Sigmoid colon (tissue), 7 donors: ENCODE measurements at places on chromosomes 13 and 19. TPM values are rescaled to one million over a fixed set of nuclear protein-coding genes. Genes with fewer than 3 reads are reported as not detected.

The VSTM1 gene
- total RNA-seq = not detected

The PRR22 gene
- total RNA-seq = 1.1 TPM

The HCN2 gene
- 0.55 TPM for total RNA-seq

The SLC10A2 gene
- total RNA-seq = not detected

The MEIS3 gene
- total RNA-seq = 19.4 TPM

The ADGRE3 gene
- total RNA-seq = not detected

The CKM gene
- total RNA-seq = 1.1 TPM

The CTU1 gene
- 7.1 TPM for total RNA-seq

The KLK4 gene
- not detected for total RNA-seq

The OR7C1 gene
- total RNA-seq = under 0.01 TPM

The CGB8 gene
- total RNA-seq = not detected

The ZNF536 gene
- total RNA-seq = 5.4 TPM

The ZSCAN5A gene
- total RNA-seq = 5.6 TPM

The ICAM3 gene
- 2.9 TPM for total RNA-seq

The HIPK4 gene
- total RNA-seq = 0.36 TPM

The RAB3A gene
- total RNA-seq = 2.2 TPM

The TTYH1 gene
- total RNA-seq = 5.4 TPM

The CATSPERD gene
- total RNA-seq = not detected

The SBK2 gene
- total RNA-seq = not detected

The CYP4F8 gene
- not detected for total RNA-seq

The GNG7 gene
- 2.6 TPM for total RNA-seq

The HS6ST3 gene
- total RNA-seq = 0.71 TPM

The ZNF527 gene
- total RNA-seq = 8.4 TPM

The FSD1 gene
- total RNA-seq = 1.5 TPM

The RASGRP4 gene
- 3.6 TPM for total RNA-seq

The OXGR1 gene
- not detected for total RNA-seq

The MYBPC2 gene
- total RNA-seq = not detected

The NDUFA3 gene
- 18.8 TPM for total RNA-seq

The IGFL1 gene
- not detected for total RNA-seq

The CNN1 gene
- total RNA-seq = 2,377 TPM

The ICAM4 gene
- not detected for total RNA-seq

The ZNF723 gene
- total RNA-seq = not detected

The KLK14 gene
- not detected for total RNA-seq

The ZNF681 gene
- 0.55 TPM for total RNA-seq

The HNRNPA1L2 gene
- total RNA-seq = 4.3 TPM

The TMPRSS9 gene
- total RNA-seq = 0.68 TPM

The WASF3 gene
- total RNA-seq = 12.4 TPM

The DIRAS1 gene
- 1.4 TPM for total RNA-seq

The ARHGAP33 gene
- total RNA-seq = 11.9 TPM

The PRODH2 gene
- total RNA-seq = not detected

The LILRB5 gene
- 23.5 TPM for total RNA-seq

The UNC13A gene
- 0.16 TPM for total RNA-seq

The GRIN2D gene
- under 0.01 TPM for total RNA-seq

The IGFL4 gene
- total RNA-seq = not detected

The PRR20A gene
- total RNA-seq = not detected

The TUBA3C gene
- not detected for total RNA-seq

The CGB3 gene
- not detected for total RNA-seq

The ZNF560 gene
- not detected for total RNA-seq

The ZNF773 gene
- total RNA-seq = 19.3 TPM

The KASH5 gene
- total RNA-seq = not detected

The RHPN2 gene
- total RNA-seq = 1.7 TPM

The CSNK1G2 gene
- total RNA-seq = 35.9 TPM

The BEST2 gene
- not detected for total RNA-seq

The C3 gene
- 317 TPM for total RNA-seq

The NEK3 gene
- 8.7 TPM for total RNA-seq
